ENCODE measurements at places on chromosomes 1 and 21. TPM values are rescaled to one million over a fixed set of nuclear protein-coding genes. Genes with fewer than 3 reads are reported as not detected.

DNA sequence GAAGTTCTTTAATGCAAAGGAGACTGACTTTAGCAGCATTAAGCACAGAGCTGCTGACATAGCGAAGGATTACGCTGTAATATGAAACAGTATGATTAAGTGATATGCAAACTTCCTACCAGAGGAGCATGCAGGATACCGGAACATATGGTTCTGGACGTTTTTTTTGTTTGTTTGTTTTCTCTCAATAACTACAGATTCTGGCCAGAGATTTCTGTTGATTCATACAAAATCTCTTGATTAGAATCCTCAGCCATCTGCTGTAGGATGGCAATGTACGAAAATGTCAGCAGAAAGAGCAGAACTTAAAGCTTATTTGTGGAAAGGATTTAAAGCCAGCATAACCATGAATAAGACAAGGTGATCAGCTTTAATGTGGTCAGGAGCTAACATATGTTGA, 970.7 kb downstream of the KCNT2 start:
- no peak overlapping the region for H3K27ac ChIP-seq
- H3K27me3 ChIP-seq: no peaks in the 10 kb centered on the region
- DNase-seq: no peak
- no peaks in the 10 kb centered on the region for H3K4me1 ChIP-seq

DNA sequence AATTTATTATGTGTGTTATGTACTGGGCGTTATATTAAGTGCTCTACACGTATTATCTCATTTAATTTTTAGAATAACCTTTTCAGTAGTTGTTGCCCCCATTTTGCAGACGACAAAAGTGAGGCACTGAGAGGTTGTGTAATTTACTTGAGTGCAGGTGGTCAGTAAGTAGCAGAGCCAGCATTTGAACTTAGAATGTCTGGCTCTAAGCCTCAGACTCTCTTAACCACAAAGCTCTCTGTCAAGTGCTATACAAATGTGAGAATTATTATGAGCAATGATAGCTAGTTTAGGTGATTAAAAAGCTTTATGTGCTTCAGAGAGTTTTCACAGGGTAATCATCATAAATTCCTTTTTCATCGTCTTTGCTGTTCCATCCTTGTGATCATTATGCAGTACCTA, 96.3 kb upstream of the UBE2U start:
- no peaks in the 10 kb centered on the region for H3K27me3 ChIP-seq
- no peaks in the 10 kb centered on the region for H3K36me3 ChIP-seq
- H3K27ac ChIP-seq: no peak overlapping the region
- no peak overlapping the region for H3K4me3 ChIP-seq

Gene CTSE
- total RNA-seq: 66.4 TPM

GRCh38 chr1:108734171-108734865, 12.2 kb upstream of the STXBP3 start:
- H3K4me3 ChIP-seq: no peak overlapping the region
- H3K36me3 ChIP-seq: no peaks in the 10 kb centered on the region
- no peaks in the 10 kb centered on the region for H3K27me3 ChIP-seq

GRCh38 chr1:150479370-150479769, 7.8 kb upstream of the TARS2 start:
- DNase-seq: no peak
- H3K4me3 ChIP-seq: no peak overlapping the region
- H3K27ac ChIP-seq: no peak overlapping the region

Gene ADAM30
- not detected for total RNA-seq

DNA sequence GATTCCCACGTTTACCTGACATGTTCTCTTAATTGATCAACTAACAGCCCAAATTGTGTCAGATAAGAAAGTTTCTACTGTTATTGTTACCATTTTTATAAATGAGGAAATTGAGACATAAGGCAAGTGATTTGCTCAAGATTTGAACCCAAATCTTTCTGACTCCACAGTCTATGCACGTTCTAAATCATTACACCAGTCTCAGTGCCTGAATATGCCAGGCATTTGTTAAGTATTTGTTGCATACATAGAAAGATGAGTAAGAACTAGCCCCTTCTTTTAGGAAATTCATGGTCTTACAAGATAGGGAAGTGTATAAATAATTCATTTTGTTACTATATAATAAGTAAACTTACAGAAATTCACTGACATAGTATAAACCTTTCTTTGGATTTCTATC, 7.1 kb upstream of the CD101 start:
- H3K4me3 ChIP-seq: no peak overlapping the region
- H3K4me1 ChIP-seq: no peaks in the 10 kb centered on the region
- H3K36me3 ChIP-seq: no peaks in the 10 kb centered on the region
- H3K27me3 ChIP-seq: no peaks in the 10 kb centered on the region
- DNase-seq: no peak
